ENCODE measurements at places on chromosomes 5 and 9. TPM values are rescaled to one million over a fixed set of nuclear protein-coding genes. Genes with fewer than 3 reads are reported as not detected.

LRRC26 gene
- total RNA-seq: not detected

TAS2R1 gene
- not detected for total RNA-seq

ROR2 gene
- 51.4 TPM for total RNA-seq

PWWP2A gene
- 33.2 TPM for total RNA-seq

NPR3 gene
- 17.6 TPM for total RNA-seq

SYNPO gene
- 13.3 TPM for total RNA-seq

HEMGN gene
- total RNA-seq: not detected

ERAP2 gene
- 7.7 TPM for total RNA-seq

DPYSL3 gene
- 343 TPM for total RNA-seq

FGD3 gene
- total RNA-seq: 3.7 TPM

MRPL41 gene
- total RNA-seq: 71.9 TPM

All from sigmoid colon (tissue), 7 donors.